HepG2 (cell line): ENCODE measurements at places on chromosomes 12 and 14.

DNA sequence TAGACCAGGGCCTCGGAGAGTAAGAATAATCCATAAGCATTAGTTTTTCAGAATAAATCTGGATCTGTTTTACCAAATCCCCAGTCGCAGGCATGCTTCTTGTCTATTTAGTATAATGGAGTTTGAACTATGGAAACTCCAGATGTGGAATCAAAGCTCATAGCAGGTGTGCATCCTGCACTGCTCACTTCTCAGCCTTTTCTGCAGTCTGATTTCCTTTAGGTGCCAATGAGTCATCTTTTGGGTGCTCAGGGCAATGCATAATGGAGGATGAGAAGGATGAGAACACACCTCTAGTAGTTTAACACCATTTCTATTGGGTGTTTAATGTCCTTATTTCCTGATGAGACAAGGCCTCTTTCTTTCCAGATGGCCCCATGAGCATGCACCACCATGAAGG is 961.2 kb downstream of the TMEM121 start:
- H3K36me3 ChIP-seq, result no peaks in the 10 kb centered on the region
- H3K4me1 ChIP-seq, result no peaks in the 10 kb centered on the region
- DNase-seq, result no peak
- H3K4me3 ChIP-seq, result no peak overlapping the region
- H3K27ac ChIP-seq, result no peak overlapping the region

- peaks cover 19% of the 10 kb centered on the region; the same call in 1 of the 2 replicates for H3K4me1 ChIP-seq
- no peak overlapping the region for H3K27ac ChIP-seq
- 0 out of 3 replicates have a peak, but pooled peaks cover 8% of the 10 kb centered on the region for H3K36me3 ChIP-seq
- DNase-seq, result no peak
- no peaks in the 10 kb centered on the region for H3K27me3 ChIP-seq
These were observed 68.9 kb downstream of the MOK start for GRCh38 chr14:102236026-102236425.

- peak within 1 kb of the TSS; percentile 77 for H3K4me3 ChIP-seq
- peak within 1 kb of the TSS; percentile 85 for H3K27ac ChIP-seq
- DNase-seq, result peak; percentile 84
- 0 out of 2 replicates have a peak, but pooled peaks cover 2% of the 10 kb centered on the region for H3K36me3 ChIP-seq
- H3K4me1 ChIP-seq, result peaks cover 27% of the 10 kb centered on the region
- H3K27me3 ChIP-seq, result no peaks in the 10 kb centered on the region
These were observed at the start of gene SIX4 for GRCh38 chr14:60723907-60724618. Gene SIX4, minus strand, starts transcription at chr14:60724351. Its CDS starts 277 bp downstream, at chr14:60724074.

DNA sequence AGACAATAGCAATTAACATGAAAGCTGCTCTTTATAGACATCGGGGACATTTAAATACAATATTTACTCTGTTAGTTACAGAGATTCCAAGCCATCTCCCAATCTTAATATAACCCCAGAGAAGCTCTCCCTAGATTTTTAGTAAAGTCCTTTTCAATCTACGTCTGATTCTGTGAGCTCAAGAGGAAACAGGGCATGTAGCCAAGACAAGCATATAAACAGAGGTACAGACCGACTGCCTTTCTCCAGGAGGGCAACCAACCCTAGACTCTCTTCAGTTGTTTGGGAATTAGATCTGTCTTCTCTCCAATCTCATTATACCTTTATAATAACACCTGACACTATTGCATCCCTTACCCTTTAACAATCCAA is 57.4 kb downstream of the TMTC1 start:
- no peaks in the 10 kb centered on the region for H3K27me3 ChIP-seq
- no peaks in the 10 kb centered on the region for H3K36me3 ChIP-seq
- H3K4me1 ChIP-seq, result no peaks in the 10 kb centered on the region
- no peak overlapping the region for H3K4me3 ChIP-seq
